NCI-H1417 (cell line): ENCODE measurements at places on chromosomes 3 and 15.

DNA sequence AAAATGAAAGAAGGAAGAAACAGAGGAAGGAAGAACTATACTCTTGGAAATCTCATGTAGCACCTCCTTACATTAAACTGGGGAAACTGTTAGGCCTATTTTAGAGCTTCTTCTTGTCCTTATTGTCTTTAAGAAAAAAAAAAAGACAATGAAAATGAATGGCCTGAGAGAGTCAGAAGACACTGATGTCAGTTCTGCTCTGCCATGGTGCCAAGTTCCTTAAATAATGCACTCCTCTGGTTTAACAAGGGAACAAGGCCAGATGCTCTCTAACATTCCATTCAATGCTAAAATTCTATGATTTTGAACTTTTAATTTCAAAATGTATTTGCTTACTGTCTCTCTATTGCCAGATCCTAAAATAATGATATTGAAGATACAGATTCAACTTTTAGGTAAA, 4.4 kb upstream of the MBNL1 start:
- no peak for DNase-seq

DNA sequence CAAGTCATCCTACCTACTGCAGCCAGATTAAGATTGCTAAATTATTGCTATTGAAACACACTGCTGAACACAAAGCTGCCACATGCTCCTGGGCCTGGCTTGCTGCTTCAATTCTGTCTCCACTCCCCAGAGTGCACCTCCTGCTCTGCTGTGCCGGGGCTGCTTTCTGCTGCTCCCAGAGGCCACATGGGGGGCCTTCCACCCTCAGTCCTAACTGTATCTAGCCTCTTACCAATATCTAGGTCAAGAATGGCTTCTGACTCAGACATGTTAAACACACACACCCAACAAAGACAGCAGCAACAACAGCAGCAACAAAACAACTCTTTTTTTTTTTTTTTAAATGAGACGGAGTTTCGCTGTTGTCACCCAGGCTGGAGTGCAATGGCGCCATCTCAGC, 33.0 kb downstream of the MYZAP start:
- DNase-seq: no peak

- no peak for DNase-seq
These were observed 5.8 kb upstream of the MEX3B start for GRCh38 chr15:82051664-82052063.

GRCh38 chr3:58537412-58538301, 667 bp upstream of the ACOX2 start:
- DNase-seq: no peak

DNA sequence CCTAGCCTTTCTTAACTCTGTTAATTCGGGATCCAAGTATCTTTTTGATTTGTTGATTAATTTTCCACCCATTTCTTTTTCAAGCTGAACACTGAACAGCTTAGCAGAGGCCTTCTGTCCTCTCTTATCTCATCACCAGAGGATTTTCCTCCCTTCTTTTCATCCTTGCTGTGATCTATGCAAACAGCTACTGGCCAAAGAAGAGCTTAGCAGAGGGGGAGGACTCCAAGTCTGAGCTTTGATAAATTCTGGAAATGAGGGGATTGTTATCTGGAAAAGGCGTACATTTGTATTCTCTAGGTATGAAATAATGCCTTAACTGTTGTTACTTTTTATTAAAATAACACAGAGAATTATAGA, 13.4 kb downstream of the DZIP3 start:
- DNase-seq: no peak

- peak; percentile 1 for DNase-seq
These were observed 56.2 kb downstream of the EIF3J start for GRCh38 chr15:44593042-44593736.

DNA sequence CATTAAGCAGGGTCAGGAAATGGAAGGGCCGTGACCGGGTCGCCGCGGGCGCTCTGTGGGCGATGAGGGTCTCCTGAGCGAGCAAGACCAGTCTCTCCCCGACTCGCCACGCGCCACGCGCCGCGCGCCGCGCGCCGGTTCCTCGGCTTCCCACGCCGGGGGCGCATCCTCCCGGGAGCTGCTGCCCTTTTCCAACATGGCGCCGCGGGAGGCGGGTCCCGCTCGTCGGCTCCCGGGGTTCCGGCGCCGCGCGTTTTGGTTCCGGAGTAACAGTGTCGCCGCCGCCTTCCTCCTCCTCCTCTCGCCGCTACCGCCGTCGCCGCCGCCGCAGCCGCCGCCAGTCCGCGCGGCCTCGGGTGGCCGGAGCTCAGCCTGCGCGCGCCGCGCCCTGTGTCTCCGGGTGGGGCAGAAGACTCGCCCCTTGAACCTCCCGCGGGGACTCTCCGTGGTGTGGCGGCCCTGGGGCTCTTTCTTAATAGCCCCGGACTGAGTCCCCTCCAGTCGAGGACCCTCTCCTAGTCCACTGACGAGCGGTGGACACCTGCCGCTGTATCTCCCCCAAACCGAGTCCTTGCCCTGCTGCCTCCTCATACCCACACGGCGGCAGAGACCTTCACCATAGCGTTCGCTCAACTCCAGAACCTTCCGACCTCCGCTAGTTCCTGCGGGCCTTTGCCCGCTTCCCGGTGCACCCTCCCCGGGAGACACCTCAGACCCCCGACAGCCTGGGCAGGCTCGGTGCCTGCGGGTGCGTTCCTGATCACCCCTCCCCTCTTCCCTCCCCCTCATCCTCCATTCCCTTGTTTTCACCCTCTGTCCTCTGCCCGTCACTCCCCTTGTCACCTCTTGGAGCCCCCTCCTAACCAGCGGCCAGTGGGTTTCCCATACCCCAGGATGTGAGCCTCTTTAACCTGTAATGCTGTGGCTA, at the start of gene MAP2K5:
Gene MAP2K5 (plus strand): TSS at position 284 of the 928 bp plus-strand sequence. CDS start 633 bp downstream, at position 917.
- peak; percentile 76 for DNase-seq

GRCh38 chr3:161149529-161149928, 44.4 kb upstream of the B3GALNT1 start:
- no peak for DNase-seq

DNA sequence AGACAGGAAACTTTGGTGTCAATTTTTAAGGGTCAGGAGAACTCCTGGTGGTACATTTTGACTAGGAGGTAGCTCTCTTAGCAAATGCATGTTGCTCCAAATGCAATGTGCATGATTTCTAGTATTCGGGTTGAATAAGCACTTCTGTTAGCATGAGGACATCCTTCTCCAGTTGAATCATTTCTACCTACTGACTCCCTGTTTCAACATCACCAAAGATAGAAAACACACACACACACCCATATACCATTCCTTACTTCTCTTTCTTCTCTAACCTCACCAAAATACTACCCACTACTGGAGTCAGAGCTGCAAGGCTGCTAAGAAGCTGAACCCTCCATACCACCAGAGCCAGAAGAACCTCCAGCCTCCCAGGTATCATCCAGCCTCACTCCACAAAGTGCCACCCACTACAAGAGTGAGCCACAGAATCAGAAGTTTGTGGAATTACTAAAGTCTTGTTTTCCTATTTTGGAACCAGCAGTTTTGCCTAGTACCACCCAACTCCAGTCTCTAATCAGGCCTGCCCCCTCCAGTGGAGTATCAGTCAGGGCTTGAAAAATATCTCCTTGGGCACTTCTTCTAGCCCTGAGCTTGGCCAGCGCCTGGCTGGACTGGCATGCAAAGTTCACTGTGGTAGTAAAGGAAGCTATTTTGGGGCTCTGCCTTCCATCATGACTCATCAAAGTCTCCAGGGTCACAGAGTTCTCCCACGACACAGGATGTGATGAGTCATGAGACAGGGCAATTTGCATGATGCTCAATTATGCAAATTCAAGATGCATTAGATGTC, 110.3 kb downstream of the CYP19A1 start:
- peak; percentile 1 for DNase-seq

DNA sequence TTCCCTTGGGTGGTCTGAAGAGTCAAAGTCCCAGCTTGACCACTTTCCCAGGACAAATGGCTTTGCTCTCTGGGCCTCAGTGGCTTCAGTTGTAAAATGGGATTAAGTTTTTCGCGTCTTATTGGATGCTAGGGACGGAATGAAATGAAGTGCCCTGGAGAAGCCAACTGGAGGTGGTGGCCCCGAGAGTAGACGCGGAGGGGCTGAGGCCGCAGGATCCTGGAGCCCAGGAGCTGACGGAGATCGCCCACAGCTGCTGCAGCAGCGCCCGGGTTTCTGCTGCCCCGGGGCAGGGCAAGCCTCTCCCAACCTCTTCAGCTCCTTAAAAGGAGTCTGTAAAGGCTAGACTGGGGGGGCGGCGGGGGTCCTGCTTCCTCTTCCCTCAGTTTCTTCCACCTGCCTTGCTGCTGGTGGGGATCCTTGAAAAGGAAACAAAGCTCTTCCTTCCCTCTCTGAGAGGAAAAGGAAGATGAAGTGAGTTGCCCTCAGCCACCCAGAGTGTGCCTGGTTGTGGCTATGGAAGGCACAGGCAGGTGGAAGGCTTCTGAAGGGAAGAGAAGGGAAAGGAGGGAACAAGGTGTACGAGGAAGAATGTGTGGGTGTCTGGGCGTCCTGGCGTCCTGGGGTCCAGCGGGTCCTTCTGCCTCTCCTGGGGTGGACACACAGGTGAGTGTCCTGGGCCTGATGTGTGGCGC, 967 bp upstream of the BNC1 start:
- DNase-seq: no peak

GRCh38 chr3:104273046-104273649, 1093.6 kb upstream of the ALCAM start:
- peak; percentile 73 for DNase-seq

GRCh38 chr3:42189736-42190135, 76.2 kb downstream of the CCK start:
- no peak for DNase-seq

GRCh38 chr3:59809016-59809415, 759.2 kb upstream of the CFAP20DC start:
- DNase-seq: no peak

- no peak for DNase-seq
These were observed 909 bp upstream of the GPD1L start for GRCh38 chr3:32105291-32106131.
